ENCODE measurements at places on chromosomes 16 and 17.

GRCh38 chr17:40582328-40582901, 17.1 kb upstream of the CCR7 start:
- DNase-seq: no peak

- no peak for DNase-seq
Measured at GRCh38 chr16:57824888-57825287, 22.6 kb upstream of the KIFC3 start.

GRCh38 chr16:56519459-56520250, at the start of gene BBS2:
BBS2 (minus strand) TSS chr16:56520024; CDS start chr16:56519862, 162 bp downstream.
- peak; percentile 89 for DNase-seq

GRCh38 chr16:24939224-24939623, 75.9 kb downstream of the ARHGAP17 start:
- no peak for DNase-seq

DNA sequence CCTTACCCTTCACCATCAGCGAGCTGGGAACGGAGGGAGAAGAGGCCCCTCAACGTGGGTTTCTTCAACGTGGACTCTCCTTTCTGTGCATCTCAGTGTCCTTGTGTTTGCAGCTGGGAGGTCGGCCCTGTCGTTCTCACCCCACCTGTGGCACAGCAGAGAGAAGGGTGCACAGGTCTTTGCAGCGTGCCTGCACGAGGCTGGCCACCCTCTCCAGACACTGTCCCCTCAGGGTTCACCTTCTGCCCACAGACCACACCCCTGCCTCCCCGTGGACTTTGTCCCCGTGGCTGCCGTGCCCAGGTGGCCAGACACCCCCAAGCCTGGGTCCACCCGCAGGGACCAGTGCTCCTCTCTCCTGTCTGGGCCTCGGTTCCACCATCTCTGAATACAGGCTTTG, 7.3 kb upstream of the WDR45B start:
- DNase-seq: no peak

- peak; percentile 91 for DNase-seq
Measured at GRCh38 chr17:43905985-43906852, 1.1 kb downstream of the MPP2 start.

DNA sequence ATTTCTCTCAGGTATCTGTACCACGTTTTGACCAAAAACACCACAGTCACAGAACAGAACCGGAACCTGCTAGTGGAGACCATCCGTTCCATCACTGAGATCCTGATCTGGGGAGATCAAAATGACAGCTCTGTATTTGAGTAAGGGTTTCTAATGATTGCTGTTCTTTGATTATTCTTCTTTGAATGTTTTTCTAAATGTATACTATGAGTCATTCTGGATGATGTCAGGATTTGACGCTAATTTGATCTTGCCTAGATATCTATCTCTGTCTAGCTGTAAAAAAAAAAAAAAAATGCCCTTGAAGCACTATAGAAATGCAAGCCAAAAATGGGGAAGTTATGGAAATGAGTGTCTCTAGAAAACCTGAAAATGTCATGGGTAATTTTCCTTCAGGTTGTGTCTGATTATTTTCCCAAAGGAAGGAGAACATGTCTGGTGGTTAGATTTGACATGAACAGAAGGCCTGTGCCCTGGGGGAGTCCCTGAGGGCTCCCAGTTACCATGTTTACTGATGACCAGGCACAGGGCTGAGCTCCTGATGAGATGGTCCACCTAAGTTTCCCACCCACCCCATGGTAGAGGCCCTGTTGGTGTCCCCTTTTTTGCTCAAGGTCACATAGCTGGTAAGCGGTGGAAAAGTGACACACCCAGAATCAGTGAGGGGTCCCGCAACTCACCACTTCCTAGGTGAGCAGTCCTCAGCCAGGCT, 13.6 kb downstream of the CLEC16A start:
- DNase-seq: no peak

DNA sequence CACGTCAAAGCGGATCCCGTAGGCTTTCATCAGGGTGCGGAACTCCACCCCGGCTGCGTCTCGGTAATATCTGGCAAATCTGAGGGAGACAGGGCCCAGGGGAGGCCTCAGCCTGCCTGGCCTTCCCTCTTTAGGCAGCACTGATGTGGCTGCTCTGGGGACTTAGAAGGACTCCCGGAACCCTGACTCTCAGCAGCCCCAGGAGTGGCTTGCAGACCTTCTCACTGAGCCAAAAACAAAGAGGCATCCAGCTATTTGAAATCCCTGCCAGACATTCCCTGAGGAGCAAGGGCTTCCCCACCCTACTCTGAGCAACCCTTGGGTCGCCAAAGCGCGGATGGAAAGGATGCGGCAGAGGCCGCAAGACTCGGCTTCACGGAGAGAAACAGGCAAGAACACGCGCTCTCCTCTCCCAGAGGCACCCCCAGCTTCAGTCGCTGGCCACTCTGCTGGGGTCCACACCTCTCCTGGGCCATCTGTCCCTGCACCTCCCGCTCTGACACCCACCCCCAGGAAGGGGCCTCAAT, 7.9 kb downstream of the P2RX5 start:
- no peak for DNase-seq

DNA sequence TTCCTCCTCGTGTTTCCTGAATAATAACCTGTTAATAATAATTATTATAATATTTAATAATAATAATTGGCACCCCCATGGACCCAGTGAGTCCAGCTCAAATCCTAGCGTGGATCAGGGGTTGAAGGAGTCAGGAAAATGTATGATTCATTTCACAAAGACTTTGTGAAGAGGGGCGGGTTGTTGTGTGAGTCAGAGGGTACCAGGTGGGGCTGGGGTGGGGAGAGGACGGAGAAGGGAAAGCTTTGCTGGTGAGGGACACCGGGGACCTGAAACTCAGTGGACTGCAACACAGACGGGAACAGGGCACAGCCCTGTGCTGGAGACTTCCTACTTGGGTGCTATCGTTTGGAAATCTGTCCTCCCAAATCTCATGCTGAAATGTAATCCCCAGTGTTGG, 3.1 kb upstream of the ADORA2B start:
- no peak for DNase-seq

DNA sequence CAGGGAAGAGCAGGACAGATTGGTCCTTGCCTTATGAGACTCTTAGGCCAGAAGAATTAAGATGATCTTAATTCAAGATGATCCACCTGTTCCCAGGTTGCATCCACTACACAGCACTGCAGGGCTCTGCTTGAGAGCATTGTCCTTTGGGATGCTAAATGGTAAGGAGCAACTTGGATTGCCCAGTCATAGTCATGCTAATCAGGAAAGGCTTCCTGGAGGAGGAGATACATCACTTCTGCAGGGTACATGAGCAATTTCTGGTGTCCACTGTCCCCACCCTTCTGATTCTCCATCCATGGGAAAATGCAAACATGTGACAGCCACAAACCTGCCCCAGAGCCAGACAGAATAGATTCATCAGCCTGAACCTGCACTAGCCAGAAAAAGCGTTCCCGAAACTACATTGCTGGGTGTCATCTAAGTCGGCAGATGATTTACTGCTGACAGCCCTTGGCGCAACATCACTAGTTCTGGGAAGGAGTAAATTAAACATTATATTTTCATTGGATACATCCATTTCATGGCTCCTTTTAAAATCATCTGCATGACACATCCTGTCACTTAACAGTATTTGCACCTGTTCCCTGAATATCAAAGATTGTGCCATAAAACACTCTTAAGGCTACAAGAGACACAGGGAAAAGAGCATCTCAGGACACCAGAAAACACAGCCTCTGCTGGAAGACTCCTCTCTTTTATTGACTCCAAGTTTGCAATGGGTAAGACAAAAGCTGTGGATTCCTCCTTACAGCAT, 282.2 kb downstream of the MAF start:
- no peak for DNase-seq

DNA sequence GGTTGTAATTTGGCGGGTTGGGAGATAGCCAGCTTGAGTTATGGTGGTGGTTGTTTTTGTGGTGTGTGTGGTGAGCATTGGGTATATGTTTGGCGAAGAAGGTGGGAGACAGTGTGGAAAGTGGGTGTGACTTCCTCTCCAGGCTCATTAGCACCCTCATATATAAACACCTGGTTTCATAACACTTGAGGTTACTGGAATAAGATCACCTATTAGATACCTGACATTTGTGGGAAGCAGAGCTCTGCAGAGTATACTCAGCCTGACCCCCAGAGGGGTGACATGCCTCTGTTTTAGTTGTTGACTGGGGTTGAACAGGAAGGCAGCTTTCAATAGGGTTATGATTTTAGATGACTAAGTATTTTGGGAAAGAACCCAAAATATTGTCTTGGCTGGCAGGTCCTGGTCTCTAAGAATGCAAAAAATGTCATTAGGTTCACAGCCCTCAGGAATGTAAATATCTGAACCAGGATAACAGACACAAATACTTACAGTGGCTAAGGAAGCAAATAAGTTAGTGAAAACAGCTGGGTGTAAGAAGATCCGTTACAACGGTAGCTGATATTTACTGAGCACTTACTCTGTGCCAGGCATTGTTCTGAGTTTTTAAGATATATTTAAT, 18.3 kb upstream of the EFCAB13 start:
- DNase-seq: no peak

GRCh38 chr17:46178550-46179214, 14.5 kb downstream of the KANSL1 start:
- DNase-seq: no peak

- DNase-seq: no peak
Measured at GRCh38 chr17:50072130-50072529, 16.2 kb downstream of the ITGA3 start.

DNA sequence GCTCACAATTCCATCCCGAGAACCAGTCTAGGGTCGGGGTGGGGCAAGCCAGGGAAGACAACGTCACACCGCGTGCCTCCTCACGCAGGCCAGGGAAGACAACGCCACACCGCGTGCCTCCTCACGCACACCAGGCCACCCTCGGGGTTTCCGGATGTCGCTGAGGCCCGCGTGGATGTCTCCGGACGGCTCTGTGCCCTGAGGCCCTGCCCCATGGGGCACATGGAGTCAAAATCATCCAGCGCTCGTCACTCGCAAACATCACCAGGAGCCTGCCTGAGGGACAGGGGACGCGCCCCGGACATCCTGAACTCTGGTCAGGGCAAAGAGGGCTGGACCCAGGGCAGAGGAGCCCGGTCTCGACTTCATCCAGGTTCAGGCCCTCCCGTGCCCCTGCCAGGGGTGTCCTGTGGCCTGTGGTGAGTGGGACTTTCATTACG, 3.7 kb downstream of the TMEM204 start:
- DNase-seq: no peak

DNA sequence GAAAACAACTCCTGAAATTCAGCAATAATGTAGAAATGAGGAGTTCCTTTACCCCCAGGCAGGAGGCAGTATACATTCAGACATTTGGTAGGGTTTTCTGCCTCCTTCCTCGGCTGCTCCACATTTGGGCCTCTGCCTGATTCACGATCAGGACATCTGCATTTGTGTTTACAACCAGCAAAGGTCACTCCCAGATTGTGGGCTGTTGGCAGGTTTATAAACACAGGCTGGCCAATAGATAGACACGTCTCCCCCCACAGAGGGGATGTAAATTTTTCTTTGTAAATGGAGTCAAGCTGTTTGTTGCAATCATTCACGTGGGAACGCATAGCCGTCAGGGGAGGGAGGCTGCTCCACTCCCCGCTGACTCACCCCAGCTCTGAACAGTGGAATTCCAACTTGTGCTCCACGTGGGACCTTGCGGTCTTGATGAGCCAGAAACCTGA, 252.1 kb upstream of the N4BP1 start:
- DNase-seq: no peak

DNA sequence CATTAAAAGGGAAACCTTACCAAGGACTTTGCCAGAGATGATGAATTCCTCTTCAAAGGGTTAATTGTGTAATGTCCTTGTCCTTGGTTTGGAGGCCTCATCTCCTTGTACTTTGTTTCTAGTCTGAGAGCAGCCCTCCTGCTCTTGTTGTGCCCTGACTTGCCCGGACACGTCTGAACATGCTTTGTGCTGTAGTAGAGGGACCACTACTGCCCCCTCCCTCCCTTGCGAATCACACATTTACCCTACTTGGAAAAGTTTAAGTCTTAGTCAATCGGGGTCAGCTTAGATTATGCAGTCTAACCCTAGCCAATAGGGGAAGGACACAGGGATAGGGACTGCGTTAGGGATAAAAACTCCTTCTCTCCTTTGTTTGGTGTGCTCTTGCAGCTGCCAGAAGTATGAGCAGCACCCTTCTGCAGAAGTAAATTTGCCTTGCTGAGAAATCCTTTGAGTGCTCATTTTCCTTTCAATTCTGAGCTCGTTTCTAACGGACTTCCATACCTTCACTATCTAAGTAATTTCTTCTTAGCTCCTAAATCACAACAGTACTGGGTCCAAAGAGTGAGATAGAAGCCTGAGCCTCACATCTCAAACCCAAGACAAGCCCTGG, 26.4 kb upstream of the CLEC3A start:
- DNase-seq: no peak

GRCh38 chr17:1495265-1495989, 2.9 kb upstream of the MYO1C start:
- no peak for DNase-seq

- DNase-seq: no peak
Measured at GRCh38 chr16:88792078-88792550, 7.1 kb upstream of the PIEZO1 start.

- DNase-seq: no peak
Measured at GRCh38 chr17:29032857-29033197, 10.1 kb upstream of the PIPOX start.

GRCh38 chr16:11677451-11677951, 9.2 kb downstream of the SNN start:
- DNase-seq: no peak

DNA sequence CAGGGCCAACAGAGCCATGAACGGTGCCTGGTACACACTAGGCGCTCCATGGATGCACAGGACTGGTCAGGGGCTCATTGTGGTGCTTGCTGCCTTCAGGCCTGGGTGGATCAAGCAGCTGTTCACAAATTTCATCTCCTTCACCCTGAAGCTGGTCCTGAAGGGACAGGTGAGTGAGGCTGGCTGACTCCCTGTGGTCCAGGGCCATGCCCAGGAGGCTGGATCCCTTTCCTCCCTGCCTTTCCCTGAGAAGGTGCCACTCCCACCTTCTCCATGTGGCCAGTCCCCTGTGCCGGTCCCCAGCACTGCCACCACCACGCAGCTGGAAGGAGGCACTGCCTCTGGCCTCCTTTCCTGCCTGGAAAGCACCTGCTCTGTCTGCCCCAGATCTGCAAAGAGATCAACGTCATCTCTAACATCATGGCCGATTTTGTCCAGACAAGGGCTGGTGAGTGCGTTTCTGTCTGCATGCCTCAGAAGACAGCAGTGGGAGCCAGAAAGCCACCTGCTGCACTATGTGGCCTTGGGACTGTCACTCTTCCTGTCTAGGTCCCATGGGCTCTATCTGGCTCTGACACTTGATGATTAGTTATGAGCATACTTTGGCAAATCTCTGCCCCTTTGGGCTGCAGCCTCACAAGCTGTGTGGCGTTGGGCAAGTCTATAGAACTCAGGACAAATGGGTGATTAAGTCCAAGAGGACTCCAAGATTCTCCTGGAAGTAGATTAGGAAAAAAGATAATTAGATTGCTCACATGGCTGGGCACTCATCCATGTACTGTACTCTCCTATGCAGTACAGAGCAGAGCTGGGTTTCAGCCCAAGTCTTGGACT, 9.4 kb downstream of the CETP start:
- DNase-seq: no peak

- no peak for DNase-seq
Measured at GRCh38 chr17:4598776-4599504, 14.6 kb downstream of the SMTNL2 start.

- DNase-seq: no peak
Measured at GRCh38 chr16:60404401-60404800, 1631.8 kb downstream of the CDH8 start.

GRCh38 chr17:10013365-10014112, 108.5 kb upstream of the RCVRN start:
- DNase-seq: no peak
